ENCODE measurements at places on chromosomes 11 and 22. TPM values are rescaled to one million over a fixed set of nuclear protein-coding genes. Genes with fewer than 3 reads are reported as not detected.

DNA sequence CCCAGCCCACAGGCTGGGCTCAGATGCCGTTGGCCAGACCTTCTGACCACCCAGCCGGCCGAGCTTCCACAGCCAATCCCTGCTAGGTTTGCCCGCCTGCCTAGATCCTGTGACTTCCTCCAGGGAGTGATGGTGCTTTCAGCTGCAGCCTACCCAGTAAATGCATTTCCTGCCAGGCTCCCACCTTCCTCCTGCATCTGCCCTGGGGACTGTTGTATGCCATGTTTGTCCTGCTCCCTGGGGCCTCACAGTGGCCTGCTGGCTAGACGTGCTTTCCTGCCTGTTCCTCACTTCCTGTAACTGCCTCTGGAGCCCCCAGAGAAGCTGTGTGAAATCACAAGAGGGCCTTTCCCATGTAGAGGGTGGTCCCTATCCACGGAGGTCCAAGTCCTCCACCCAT, 86.2 kb downstream of the GALNT18 start:
- H3K36me3 ChIP-seq, result no peaks in the 10 kb centered on the region
- H3K27me3 ChIP-seq, result no peaks in the 10 kb centered on the region
- H3K27ac ChIP-seq, result no peak overlapping the region
- H3K4me3 ChIP-seq, result no peak overlapping the region

The AIFM3 gene
- not detected for total RNA-seq

- H3K27me3 ChIP-seq, result no peaks in the 10 kb centered on the region
- no peak for DNase-seq
- no peak overlapping the region for H3K27ac ChIP-seq
- peaks cover 9% of the 10 kb centered on the region for H3K4me1 ChIP-seq
- H3K36me3 ChIP-seq, result no peaks in the 10 kb centered on the region
- no peak overlapping the region for H3K4me3 ChIP-seq
Observed at GRCh38 chr11:113644605-113645004, 61.5 kb downstream of the TMPRSS5 start.

- no peak for DNase-seq
- peaks cover 5% of the 10 kb centered on the region for H3K4me1 ChIP-seq
- H3K36me3 ChIP-seq, result peaks cover 63% of the 10 kb centered on the region
- no peak overlapping the region for H3K27ac ChIP-seq
Observed at GRCh38 chr11:63867511-63867910, 28.6 kb downstream of the MARK2 start.

- no peaks in the 10 kb centered on the region for H3K27me3 ChIP-seq
- H3K4me3 ChIP-seq, result no peak overlapping the region
- no peak for DNase-seq
- H3K27ac ChIP-seq, result no peak overlapping the region
- H3K4me1 ChIP-seq, result no peaks in the 10 kb centered on the region
- peaks cover 69% of the 10 kb centered on the region for H3K36me3 ChIP-seq
Observed at GRCh38 chr11:3827434-3828186, 13.1 kb downstream of the RHOG start.

DNA sequence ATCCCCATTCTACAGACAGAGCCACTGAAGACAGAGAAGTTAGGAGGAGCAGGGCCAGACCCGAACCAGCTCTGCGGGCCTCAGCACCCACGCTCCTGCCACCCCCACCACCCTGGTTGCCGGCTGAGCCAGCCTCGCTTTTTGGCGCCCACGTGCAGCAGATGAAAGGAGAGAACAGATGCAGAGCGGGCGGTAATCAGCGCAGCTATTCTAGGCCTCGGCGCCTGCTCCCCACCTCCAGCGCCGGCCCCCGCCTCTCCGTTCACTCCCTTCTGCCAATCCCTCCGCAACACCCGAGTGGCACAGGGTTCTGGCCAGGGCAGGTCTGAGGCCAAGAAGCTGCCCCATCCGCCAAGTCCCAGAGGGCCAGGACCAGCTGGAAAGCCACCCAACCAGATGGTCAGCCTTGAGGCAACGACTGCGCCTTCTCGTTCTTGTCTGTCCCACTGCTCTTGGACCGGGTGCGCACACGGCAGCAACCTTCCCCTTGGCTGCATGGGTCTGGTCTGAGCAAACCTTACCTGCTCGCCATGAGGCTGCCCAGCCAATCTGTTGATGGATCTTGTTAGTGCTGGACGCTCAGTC, 16.8 kb downstream of the DNAL4 start:
- DNase-seq, result no peak
- H3K27me3 ChIP-seq, result no peaks in the 10 kb centered on the region
- no peaks in the 10 kb centered on the region for H3K4me1 ChIP-seq
- H3K27ac ChIP-seq, result no peak overlapping the region

GRCh38 chr11:105220121-105220520, 80.6 kb upstream of the CARD18 start:
- no peak for DNase-seq
- H3K27me3 ChIP-seq, result no peaks in the 10 kb centered on the region
- no peak overlapping the region for H3K4me3 ChIP-seq
- H3K36me3 ChIP-seq, result no peaks in the 10 kb centered on the region

GRCh38 chr11:116529271-116529670, 243.5 kb downstream of the BUD13 start:
- no peak for DNase-seq
- no peaks in the 10 kb centered on the region for H3K36me3 ChIP-seq
- no peaks in the 10 kb centered on the region for H3K4me1 ChIP-seq
- no peak overlapping the region for H3K27ac ChIP-seq
- no peak overlapping the region for H3K4me3 ChIP-seq

GRCh38 chr11:20131788-20132666, 28.2 kb downstream of the DBX1 start:
- H3K4me3 ChIP-seq, result no peak overlapping the region
- no peaks in the 10 kb centered on the region for H3K27me3 ChIP-seq
- H3K27ac ChIP-seq, result no peak overlapping the region
- DNase-seq, result no peak
- H3K36me3 ChIP-seq, result no peaks in the 10 kb centered on the region

The OSBP2 gene
- total RNA-seq, result 0.53 TPM

The NLRP14 gene
- total RNA-seq, result not detected

DNA sequence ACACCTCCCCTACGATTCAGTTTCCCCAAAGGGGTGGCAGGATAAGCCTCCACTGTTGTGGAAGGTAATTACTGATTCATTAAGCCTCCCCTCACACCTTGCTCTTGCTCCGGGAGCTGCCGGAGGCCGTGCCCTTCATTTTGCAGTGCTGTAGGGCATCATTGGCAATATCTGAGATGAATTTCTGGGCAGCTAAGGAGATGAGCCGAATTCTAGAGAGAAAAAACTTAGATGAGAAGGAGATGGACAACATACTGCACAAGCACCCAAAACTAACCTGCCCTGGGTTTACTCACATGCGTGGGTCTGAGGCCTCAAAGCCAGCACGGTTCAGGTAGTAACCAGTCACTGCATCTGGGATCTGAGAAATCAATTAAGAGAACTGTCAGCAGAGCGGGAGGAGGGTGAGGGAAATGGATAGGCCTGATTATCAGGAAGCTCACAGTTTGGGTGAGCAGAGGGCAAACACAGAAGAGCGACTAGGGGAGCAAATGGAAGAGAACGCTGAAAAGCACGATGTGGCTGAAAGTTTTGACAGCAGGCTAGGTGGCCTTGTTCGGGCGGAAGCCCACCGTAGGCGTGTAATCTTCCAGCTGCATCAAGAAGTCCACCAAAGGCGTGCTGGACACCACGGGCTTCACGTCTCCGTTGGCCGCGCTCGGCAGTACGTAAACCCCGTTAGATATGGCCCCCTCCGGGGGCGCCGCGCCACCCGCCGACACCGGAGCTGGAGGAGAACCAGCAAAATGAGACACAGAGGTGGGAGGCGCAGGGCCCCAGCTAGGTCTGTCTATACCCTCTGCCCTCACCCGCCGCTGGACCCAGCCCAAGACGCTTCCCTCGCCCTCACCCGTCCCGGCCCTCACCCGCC, 689 bp downstream of the TAF10 start:
- peaks cover 53% of the 10 kb centered on the region for H3K36me3 ChIP-seq
- H3K27me3 ChIP-seq, result no peaks in the 10 kb centered on the region
- H3K4me3 ChIP-seq, result peak overlapping the region; percentile 71
- DNase-seq, result peak; percentile 11

All from SJSA1 (cell line).